ENCODE measurements at places on chromosomes 3 and 15.

- DNase-seq = no peak
Observed at GRCh38 chr15:85545185-85545584, 164.8 kb downstream of the AKAP13 start.

- no peak for DNase-seq
Observed at GRCh38 chr15:31392761-31393401, 66.2 kb downstream of the KLF13 start.

GRCh38 chr15:75121491-75121890 lies 80.2 kb upstream of the C15orf39 start:
- no peak for DNase-seq

GRCh38 chr3:31882895-31883294 lies 98.2 kb downstream of the OSBPL10 start:
- no peak for DNase-seq

DNA sequence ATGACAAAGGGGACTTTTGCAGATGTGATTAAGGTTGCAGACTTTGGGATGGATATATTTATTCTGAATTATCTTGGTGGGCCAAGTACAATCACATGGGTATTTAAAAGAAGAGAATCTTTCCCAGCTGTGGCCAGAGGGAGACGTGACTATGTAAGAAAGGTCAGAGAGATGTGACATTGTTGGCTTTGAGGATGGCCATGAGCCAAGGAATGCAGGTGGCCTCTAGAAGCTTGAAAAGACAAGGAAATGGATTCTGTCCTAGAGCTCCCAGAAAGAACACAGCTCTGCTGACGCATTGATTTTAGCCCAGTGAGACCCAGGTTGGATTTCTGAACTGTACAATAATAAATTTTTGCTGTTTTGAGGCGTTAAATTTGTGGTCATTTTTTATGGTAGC lies 616.0 kb upstream of the TBL1XR1 start:
- no peak for DNase-seq

Measured in stimulated activated CD8-positive, alpha-beta memory T cell treated with anti-CD3 and anti-CD28 coated beads, Interleukin-2, amount 100 ng/mL, for 48 hours (primary cell).